ENCODE measurements at places on chromosomes 5 and 9.

GRCh38 chr5:168699002-168699401 is 119.8 kb upstream of the PANK3 start:
- no peak for DNase-seq

DNA sequence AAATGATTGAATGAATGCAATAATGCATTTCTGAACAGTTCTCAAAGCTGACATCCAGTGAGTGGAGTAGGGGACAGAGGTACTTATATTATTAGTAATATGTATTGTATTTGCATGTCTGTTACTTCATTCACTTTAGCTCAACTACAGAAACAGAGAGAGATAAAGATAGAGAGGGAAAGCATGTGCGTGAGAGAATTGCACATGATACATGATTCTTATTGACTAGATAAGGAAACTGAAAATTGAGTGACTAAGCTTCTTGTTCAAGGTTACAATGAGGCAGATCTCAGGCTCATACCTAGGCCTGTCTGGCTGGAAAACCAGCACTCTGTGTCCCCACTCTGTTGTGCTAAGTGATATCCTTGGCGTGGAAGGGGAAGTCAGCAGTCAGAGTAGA is 337.7 kb upstream of the KLF4 start:
- no peak for DNase-seq

DNA sequence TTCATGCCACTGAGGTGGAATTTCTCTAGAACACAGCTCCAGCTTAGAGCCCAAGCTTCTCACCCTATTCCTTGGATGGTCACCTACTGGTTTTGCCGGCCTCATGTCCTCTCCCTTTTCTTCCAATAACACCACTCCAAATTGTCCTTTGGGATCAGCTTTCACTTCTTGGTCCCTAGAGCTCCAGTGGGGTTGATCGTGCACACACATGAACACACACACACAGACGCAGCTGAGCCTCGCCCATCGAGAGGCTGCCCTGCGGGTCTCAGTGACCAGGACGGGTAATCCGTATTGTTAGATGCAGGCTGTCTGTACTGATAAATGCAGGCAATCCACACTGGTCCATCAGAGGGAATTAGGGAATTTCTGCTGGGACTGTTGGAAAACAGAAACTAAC is 6.9 kb downstream of the COL23A1 start:
- DNase-seq, result no peak

DNA sequence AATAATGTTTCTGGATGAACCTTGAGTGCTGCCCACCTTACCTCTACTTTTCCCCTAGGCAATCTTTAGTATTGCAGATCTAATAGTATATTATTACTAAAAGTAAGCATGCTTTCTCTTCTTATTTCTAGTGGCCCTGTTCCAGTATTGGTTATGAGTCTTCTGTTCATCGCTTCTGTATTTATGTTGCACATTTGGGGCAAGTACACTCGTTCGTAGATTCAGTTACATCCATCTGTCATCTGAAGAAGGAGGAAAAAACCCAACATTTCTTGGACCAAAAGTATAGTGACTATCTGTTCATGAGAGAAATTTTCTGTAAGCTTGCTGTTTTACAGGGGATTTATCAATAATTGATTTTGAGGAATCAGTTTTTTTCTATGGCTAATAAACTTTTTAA is 8.1 kb downstream of the SEC61B start:
- DNase-seq, result no peak

DNA sequence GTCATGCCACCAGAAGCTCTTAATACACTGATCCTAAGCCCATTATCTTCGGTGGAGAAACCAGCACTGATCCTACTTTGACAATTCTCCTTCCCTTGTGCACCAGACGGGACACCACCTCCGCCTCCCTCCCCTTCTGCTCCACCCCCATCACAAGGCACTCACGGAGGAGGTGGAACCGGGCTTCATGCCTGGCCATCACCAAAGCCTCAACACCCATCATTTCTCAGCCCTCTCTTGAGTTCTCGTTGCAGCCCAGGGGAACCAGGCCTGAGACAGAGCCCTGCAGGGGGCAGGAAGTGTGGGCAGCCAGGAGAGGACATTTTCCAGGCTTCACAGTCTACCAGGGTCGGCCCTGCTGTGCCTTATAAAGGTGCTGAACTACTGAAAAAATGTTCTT is 160.5 kb downstream of the GOLPH3 start:
- DNase-seq, result no peak

DNA sequence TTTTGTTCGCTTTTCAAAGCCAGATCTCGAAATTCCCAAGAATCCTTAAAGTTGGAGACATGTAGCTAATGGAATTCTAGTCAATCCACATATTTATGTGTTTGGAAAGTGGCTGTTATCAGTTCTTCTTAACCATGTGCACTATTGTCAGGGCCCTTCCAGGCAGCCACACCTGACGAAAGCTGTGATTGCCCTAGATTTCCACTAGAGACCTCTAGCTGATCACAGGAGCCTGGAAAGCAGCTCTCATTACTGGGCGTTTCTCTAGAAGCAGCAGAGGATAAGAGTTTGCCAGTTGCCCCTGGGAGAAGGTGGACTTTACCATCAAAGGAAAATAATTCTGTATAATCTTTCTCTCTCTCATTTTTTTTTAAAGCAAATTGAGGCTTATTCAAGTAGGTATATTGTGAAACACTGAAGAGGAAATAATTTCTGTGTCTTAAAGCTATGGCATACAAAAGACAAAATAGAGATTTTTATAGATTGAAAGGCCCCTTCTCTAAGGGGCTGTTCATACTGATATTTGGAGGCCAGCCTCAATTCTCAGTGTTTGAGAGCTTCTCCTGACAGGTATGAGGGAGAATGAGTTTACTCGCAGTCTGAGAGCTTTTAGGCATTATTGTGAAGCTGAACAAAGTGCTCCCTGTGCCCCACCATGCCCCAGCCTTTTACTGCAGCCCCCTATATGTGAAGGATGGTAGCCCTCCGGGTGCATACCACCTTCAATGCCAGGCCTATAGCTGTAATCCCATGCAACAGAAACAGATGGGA is 405.4 kb upstream of the ACTBL2 start:
- DNase-seq, result no peak

Data from activated T-cell treated with anti-CD3 and anti-CD28 coated beads, Interleukin-2, amount 50 U/mL, for 48 hours (primary cell).